ENCODE measurements at places on chromosomes 6 and 20. TPM values are rescaled to one million over a fixed set of nuclear protein-coding genes. Genes with fewer than 3 reads are reported as not detected.

SEMG1 gene
- not detected for total RNA-seq

LINC00237 gene
- not detected for total RNA-seq

MATN4 gene
- 0.33 TPM for total RNA-seq

EMILIN3 gene
- total RNA-seq: 0.32 TPM

AK9 gene
- 20.0 TPM for total RNA-seq

WFDC9 gene
- total RNA-seq: not detected

CALHM5 gene
- total RNA-seq: 2.4 TPM

FAM83B gene
- 0.16 TPM for total RNA-seq

TMEM244 gene
- total RNA-seq: not detected

CST4 gene
- total RNA-seq: not detected

RFX6 gene
- 1.8 TPM for total RNA-seq

LY86 gene
- 3.4 TPM for total RNA-seq

SLC25A27 gene
- total RNA-seq: 27.0 TPM

CLPSL1 gene
- 1.3 TPM for total RNA-seq

HLA-DQB2 gene
- 1.6 TPM for total RNA-seq

GPR6 gene
- total RNA-seq: 0.15 TPM

THEMIS gene
- total RNA-seq: 1.3 TPM

HACE1 gene
- 33.4 TPM for total RNA-seq

ADGRF5 gene
- 41.6 TPM for total RNA-seq

TPBG gene
- total RNA-seq: 73.2 TPM

TREM2 gene
- total RNA-seq: 31.6 TPM

CD40 gene
- total RNA-seq: 11.7 TPM

PRDM13 gene
- total RNA-seq: not detected

ZNF831 gene
- total RNA-seq: 0.48 TPM

DNAH8 gene
- total RNA-seq: under 0.01 TPM

PGC gene
- 3.2 TPM for total RNA-seq

E2F1 gene
- total RNA-seq: 0.88 TPM

BTN1A1 gene
- total RNA-seq: not detected

Data from breast epithelium (tissue), 4 donors.